ENCODE measurements at places on chromosomes 7 and 10.

DNA sequence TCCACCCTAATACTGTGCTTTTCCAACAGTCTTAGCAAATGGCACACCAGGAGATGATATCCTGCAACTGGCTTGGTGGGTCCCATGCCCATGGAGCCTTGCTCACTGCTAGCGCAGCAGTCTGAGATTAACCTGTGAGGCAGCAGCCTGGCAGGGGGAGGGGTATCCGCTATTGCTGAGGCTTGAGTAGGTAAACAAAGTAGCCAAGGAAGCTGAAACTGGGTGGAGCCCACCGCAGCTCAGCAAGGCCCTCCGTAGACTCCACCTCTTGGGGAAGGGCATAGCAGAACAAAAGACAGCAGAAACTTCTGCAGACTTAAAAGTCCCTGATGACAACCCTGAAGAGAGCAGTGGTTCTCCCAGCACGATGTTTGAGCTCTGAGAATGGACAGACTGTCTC, 399.0 kb downstream of the CCSER2 start:
- DNase-seq: no peak

DNA sequence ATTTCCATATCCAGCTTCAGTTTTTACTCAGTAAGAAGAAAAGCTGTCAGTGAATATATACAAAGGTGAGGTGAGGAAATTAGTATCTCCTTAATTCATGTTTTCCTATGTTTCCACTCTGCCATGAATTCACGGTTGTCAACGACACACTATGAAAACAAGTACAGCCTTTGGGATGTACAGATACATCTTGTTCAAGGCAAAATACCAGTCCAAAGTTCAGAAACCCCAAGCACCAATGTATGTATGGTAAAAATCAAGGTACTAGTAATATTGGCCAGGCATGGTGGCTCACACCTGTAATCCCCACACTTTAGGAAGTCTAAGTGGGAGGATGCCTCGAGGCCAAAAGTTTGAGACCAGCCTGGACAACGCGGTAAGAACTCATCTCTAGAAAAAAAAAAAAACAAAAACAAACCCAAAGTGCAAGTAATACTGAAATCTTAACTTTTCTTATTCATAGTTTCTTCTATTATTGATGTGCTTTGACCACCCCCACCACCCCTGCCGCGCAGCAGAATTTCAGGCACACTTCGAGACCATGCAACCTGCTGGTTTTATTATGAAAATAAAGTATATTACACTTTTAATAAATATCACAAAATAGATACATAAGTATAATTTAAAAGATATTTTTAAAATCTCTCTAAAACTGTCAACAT, 3.5 kb downstream of the ESYT2 start:
- DNase-seq: no peak

DNA sequence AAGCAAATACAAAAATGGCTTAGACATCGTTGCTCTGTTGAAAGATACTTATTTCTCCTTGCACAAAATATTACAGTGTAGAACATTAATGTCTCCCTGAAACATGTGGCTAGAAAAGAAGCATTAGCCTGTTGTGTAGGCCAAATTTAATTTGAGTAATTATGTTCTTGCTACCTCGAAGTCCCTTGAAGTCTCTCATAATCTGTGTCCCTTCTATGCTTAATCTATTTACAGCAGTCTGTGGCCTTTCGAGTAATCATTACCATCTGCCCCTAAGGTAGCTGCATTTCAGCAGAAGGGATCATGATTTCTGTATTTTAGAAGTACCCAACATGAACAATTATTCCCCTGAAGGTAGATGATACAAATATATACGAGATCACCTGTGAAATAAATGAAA, 615.2 kb downstream of the GRM8 start:
- no peak for DNase-seq

GRCh38 chr7:134750083-134751062, 29.1 kb upstream of the CALD1 start:
- no peak for DNase-seq

DNA sequence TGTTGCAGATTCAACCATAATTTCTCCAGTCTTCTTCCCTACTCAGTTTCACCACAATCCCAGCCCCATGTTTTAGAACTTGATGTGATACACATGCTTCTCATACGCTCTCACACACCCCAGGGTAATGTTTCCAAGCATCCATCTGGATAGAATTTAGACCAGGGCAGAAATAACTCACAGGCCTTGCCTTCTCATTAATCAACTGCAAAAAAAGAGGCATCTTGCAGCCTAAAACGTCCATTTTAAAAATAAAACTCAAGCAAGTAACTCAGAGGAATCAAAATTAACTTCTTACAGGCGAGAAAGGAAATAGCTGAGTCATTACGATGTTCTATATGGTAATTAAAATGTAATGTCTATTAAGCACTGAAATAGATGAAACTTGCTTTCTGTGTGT, 127.2 kb upstream of the RSU1 start:
- DNase-seq: no peak

All from DMS79 (cell line).